ENCODE measurements at places on chromosomes 1 and 21.

DNA sequence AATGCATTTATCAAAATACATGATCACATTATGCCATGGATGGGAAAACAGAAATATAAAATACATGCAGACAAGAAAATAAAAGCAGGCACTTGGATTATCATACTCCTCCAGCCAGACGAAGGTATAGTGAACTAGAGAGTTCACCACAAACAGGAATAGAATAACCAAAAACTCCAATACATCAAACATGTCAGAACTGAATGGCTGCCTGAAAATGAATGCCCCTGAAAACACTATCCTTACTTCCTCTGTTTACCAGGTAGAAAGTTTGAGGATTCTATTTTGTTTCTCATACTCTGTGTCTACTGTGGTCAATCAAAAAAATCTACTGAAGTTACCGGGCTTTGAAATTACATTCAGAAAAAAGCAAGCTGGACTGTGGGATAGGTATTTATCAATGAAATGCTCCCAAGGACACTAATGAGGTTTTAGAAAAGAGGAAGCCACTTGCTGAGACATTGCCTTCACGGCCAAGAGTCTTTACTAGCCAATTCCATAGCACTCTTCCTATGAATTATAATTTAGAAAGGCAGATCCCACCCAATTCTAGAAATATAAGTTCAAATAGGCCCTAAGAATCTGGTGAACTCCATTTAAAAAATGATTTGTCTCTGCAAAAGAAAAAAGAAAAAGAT is 197.7 kb downstream of the SMYD3 start:
- DNase-seq: no peak

DNA sequence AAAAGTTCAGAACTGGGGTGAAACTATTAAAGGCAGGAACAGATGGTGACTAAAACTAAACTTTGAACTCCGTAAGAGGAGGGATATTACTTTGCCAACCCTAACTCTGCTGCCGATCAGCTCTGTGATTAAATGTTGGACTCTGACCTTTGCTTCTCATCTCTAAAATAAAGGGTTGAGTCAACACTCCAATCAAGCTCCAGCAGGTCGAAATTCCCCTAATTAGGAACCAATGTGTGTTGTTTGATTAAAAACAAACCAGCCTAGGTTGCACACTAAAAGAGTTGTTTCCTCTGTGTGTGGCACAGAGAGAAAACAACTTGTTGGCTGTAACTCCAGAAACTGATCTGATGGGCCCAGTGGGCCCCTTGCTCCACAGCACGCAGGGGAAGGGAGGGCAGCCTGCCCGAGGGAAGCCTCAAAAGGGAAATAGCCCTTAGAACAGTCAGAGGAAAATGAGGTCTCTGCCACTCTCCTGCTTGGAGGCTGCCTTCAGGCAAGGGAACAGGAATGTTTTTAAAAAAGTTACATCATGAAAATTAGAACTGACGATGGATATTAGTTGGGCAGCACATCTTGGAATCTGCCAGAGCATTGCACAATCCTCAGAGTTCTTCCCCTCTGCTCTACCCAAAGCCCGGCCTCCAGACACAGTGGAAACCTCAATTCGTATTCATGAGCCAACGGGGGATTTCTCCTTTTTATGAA is 69.3 kb downstream of the KCTD3 start:
- no peak for DNase-seq

GRCh38 chr1:178086766-178087165 is 7.1 kb upstream of the RASAL2 start:
- no peak for DNase-seq

GRCh38 chr21:39599191-39599970 is 13.4 kb upstream of the B3GALT5 start:
- no peak for DNase-seq

- DNase-seq: peak; percentile 95
Measured at GRCh38 chr1:26284597-26285347, 4.9 kb downstream of the SH3BGRL3 start.

DNA sequence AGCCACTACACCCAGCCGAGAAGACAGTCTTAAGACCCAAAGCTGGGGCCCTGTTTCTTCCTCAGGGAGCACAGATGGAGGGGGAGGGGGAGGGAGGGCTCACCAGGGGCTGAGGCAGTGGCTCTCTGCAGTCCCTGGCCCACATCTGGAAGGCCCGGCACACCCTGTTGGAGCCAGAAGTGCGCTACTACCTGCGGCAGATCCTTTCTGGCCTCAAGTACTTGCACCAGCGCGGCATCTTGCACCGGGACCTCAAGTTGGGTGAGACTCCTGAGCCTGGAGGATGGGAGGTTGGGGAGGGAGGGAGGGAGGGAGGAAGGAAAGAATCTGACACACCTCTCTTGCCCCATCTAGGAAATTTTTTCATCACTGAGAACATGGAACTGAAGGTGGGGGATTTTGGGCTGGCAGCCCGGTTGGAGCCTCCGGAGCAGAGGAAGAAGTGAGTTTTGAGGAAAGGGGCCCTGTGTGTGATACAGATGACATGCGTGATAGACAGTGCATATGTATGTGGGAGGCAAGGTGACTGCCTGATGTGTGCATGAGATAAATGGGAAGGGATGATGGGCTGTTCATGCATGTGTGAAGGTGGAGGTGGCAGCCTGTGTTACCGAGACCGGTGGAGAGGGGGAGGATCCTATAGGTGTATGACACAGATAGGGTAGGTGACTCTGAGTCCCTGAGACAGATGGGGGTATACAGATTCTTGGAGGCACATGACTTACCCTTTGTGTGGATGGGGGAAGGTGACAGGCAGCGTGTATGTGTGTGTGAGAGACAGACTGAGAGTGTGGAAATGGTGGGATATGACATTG is 1.5 kb downstream of the PLK3 start:
- no peak for DNase-seq

- no peak for DNase-seq
Measured at GRCh38 chr1:51627672-51628071, 10.8 kb downstream of the OSBPL9 start.

- DNase-seq: no peak
Measured at GRCh38 chr1:247360991-247361731, 29.5 kb upstream of the ZNF496 start.

DNA sequence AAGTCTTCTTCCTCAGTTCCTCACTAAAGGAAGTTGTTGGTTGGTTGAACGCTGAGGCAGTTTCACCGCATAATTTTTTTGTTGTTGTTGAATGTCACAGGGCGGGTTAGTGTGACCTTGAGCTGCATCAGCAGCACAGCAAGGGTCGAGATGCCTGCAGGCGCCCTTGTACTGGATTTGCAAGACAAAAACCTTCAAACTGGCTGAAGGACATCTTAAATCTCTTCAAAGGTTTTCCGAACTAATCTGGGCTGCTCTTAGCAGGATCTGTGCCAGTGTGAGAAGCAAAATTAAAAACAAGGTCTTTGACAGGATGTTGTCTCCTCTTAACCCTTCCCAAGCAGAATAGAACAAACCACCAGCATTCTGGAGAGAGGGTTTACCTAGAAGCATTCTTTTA is 59.4 kb downstream of the NRIP1 start:
- DNase-seq: no peak

GRCh38 chr1:229378586-229379367 is 35.9 kb upstream of the CCSAP start:
- DNase-seq: no peak

DNA sequence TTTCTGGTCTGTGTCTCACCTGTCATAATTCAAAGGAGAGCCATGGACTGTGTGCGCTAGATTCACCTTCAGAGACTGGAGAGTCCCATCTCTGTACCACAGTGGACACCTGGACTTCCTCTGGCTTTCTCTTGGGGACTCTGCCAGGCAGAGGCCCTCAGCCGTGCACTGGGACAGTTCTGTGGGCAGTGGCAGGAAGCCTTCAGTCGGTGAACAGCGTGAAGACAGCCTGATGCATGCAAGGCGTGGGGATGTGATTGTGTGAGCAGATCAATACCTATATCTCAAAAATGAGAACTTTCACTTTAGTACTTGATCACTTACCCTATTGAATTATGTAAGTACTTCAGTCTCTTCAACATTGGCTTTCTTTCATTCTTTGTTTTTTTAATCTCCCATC is 245.3 kb downstream of the DISC1 start:
- no peak for DNase-seq

DNA sequence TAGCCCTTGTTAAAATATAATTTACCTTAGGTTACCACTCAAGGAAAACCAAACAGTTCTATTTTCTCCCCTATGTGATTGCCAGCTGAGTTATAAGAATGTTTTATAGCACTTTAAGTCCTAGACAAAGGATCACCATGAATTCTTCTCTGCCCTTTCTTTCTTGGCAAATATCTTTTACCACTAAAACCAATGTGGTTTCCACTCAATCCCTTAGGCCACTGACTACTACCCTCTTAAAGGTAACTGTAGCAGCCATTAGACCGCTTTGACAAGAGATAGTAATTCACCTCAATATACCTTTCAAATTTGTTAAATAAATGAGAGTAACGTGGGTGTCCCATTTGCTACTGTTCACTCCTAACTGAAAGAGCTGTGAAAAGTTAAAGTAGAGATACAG is 307.9 kb upstream of the PRMT6 start:
- no peak for DNase-seq

DNA sequence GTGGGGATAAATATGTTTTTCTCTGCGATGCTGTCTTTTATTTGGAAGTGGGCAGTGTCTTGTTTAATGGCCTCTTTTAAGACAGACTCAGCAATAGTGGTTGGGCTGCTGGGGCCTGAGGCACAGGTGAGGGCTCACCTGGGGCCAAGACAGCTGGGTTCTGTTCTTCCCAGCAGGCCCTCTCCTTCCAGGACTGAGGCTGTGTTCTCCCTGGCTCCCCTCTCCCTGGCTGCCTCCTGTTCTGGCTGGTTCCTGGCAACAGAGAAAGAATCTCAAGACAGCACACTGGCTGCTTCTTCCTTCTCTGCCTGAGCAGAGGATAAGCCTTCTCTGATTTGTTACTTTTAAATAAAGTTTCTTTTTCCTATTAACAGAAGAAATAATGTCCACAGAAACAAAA is 7.4 kb upstream of the GRHL3 start:
- no peak for DNase-seq

DNA sequence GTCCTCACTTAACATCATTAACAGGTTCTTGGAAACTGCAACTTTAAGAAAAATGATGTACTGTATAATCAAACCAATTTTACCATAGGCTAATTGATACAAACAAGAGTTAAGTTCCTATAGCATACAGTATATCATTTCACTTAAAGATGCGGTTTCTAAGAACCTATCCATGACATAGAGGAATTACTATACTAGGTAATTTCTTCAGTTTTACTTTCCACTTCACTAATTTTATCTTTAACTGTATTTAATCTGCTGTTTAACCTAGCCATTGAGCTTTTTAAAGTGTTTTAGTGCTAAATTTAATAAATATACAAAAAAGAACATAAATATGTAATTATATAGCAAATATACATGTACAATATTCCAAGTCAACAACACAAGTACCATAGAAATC is 28.3 kb downstream of the SLC19A2 start:
- no peak for DNase-seq

DNA sequence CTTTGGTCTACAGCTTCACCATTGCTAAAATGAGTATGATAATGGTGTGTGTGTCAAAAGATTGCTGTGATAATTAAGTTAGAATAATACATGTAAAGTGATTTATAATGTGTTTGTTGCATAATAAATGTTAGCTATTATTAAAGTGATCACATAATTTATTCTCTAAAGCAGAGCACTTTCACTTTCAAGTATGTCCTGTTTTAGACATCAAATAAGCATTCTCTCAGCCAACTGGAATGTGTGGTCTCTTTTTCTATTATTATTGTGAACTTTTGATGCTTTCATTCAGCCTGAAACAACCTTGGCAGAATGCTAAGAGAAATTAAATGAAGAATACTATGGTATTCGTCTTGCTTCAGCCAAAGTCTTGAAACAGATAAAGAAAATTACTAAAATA is 102.8 kb upstream of the COL11A1 start:
- DNase-seq: no peak

GRCh38 chr21:35048706-35049617 is at the start of gene RUNX1:
RUNX1 (minus strand) TSS chr21:35049302.
- DNase-seq: peak; percentile 82

GRCh38 chr1:17125756-17126237 is 6.5 kb upstream of the PADI2 start:
- peak; percentile 76 for DNase-seq

DNA sequence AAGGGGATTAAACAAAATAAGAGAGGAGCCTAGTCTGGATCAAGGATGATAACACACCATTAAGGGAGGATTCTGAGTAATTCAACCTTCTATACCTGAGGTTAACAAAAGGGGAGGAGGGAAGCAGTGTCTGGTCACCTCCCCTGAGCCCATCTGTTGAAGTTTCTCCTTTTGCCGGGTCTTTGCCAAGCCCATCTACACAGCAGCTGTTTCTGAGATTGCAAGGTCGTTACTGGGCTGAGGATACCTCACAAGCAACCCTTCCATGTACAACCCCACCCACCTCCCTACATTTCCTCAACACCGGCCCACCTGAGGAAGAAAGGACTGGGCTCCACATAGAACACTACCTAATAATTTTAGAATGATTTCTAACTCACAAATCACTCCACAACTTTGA is 26.3 kb downstream of the LRRC52 start:
- no peak for DNase-seq

- no peak for DNase-seq
Measured at GRCh38 chr1:208223136-208223535, 21.0 kb downstream of the PLXNA2 start.

GRCh38 chr1:77283701-77284425 is 2.0 kb downstream of the AK5 start:
- DNase-seq: no peak

- no peak for DNase-seq
Measured at GRCh38 chr1:73162564-73162963, 880.2 kb upstream of the NEGR1 start.

DNA sequence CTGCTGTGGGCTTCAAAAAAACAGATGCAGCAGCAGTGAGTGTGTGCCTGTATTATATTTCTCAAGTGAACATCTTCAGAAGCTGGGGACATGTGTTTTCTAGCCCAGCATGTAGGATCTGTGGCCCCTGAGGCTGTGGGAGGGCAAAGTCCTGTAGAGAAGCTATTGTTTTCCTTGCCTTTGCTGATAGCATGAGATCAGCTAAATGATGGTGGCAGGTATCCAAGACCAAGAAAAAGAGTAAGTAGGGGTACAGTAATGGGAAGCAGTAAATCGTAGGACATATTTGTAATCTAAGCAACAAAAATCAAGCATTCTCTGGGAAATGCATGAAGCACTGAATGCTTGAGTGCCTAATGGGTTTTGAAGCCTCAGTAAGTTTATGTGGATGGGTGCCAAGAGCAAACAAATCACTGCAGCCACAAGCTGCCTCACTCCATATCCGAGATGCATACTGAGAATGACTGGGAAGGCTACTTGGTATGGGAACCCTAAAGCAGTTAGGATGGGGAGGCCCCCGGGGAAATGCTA is 98.3 kb downstream of the CD58 start:
- no peak for DNase-seq

DNA sequence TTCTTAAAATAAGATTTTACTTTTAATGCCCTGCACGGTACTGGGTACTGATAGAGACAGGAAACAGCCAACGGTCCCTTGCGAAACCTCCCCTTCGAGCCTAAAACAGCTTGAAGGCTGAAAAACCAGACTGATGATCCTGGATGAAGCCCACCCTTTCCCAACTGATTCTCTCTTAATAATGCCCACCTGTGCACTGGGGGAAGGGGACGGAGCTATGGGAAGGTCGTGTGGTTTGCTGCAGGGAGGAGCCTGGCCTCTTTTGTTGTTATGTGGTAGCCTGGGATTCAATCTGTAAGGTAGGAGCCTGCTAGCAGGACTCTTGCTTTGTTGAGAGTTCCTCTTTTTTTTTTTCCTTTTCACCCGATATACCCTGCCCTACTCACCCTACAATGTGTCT is 25.6 kb downstream of the SAMSN1 start:
- DNase-seq: no peak

Measured in activated naive CD8-positive, alpha-beta T cell treated with anti-CD3 and anti-CD28 coated beads for 36 hours (primary cell).